ENCODE measurements at places on chromosomes 12 and 14.

DNA sequence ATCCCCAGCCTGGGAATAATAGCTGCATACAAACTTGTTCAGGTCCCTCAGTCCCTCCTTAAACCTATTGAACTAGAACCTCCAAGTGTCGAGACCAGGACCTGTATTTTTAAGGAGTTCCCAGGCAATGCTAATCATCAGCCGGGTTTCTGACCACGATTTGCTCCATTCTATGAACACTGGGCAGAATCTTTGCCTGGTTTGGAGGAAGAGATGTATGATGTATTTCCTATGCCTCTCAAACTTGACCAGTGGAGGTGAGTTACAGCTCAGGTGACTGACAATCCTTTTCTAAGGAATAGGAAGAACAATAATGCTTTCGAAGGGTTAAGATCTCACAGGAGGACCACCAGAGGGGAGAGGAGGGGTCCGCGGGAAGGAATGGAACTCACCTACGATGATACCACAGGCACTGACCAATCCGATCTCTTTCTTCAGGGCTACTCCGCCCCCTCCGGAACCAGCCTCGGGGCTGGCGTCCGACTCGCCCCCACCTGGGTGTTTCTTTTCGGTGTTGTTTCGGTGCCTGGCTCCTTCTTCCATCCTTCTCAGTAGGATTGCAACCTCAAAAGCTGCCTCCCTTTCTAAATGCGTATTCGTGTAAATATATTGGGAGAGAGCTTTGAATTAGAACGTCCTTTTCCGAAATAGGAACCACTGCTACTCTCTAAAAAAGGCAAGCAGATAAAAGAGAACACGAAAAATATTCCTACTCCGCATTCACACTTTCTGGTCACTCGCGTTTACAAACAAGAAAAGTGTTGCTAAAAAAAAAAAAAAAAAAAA lies 895 bp downstream of the SLC7A8 start:
- no peak for DNase-seq

DNA sequence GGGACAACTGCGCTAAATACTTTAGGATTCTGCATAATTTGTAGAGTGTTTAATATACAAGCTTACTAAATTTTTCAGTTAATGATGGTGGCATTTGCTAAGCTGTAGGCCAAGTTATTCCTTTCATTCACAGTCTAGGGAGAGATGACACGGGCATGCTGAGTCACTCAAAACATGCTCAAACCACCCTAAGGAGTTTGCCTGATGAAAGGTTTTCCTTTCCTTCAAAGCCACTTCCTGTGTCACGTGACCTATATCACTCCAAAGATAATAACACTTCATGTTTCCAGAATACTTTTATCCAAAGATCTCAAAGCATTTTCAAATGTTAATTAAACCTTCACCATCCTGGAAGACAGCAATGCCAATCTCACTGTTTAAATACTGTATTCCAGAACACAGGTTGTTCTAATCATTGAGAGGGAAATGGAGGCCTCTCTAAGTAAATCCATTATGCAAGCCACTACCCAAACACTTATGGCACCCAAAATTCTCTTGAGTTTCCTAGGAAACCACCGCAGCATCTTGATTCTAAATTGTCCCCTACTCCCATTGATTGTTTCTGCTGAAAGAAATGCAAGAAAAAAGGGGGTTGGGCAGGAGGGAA lies 207.0 kb upstream of the CDKN3 start:
- DNase-seq: no peak

- DNase-seq: no peak
Observed at GRCh38 chr12:5318874-5319273, 113.0 kb upstream of the NTF3 start.

DNA sequence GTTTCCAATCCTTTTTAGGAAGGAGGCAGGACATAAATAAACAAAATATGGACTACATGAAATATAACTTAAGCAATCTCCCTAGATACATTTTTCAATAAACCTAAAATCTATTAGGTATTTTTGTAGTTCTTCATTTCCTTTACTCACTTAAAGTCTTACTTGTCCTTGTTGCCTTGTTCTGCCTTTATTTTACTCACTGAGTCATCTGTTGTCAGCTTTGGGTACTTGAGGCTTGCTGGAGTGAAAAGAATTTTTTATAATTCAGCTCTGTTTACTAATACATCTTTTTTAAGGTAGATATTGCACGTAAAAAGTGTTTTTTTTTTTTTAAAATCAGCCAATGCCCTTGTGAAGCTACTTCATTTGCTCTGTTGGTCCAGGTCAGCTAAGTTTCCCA lies 216.2 kb downstream of the PELI2 start:
- DNase-seq: no peak

All from pulmonary artery endothelial cell (primary cell).